Mesangial cell (primary cell): ENCODE measurements at places on chromosomes 13 and 19. TPM values are rescaled to one million over a fixed set of nuclear protein-coding genes. Genes with fewer than 3 reads are reported as not detected.

ZNF534 gene
- not detected in 2 replicates for total RNA-seq

IGFL1 gene
- not detected in 2 replicates for total RNA-seq

LRRC25 gene
- total RNA-seq, result 0.25 TPM in 1 of 2 replicates, not detected in the other

IZUMO4 gene
- 2.1 and 4.1 TPM in 2 replicates for total RNA-seq

IGFL3 gene
- total RNA-seq, result 0.76 TPM in 1 of 2 replicates, not detected in the other

KLF5 gene
- total RNA-seq, result 5.9 and 20.4 TPM in 2 replicates

CEACAM3 gene
- not detected in 2 replicates for total RNA-seq

CGB2 gene
- 3.9 TPM in 1 of 2 replicates, not detected in the other for total RNA-seq

SULT2B1 gene
- total RNA-seq, result 0.25 TPM in 1 of 2 replicates, not detected in the other

WDR62 gene
- total RNA-seq, result 1.8 and 22.5 TPM in 2 replicates

VAV1 gene
- 0.13 TPM in 1 of 2 replicates, not detected in the other for total RNA-seq

MAP4K1 gene
- total RNA-seq, result 0.25 and 0.33 TPM in 2 replicates

RAB3A gene
- 0.65 and 2.4 TPM in 2 replicates for total RNA-seq

ZNF524 gene
- total RNA-seq, result 18.4 and 25.5 TPM in 2 replicates

CEBPA gene
- total RNA-seq, result 0.16 and 0.51 TPM in 2 replicates

ZNF382 gene
- total RNA-seq, result 1.8 and 12.5 TPM in 2 replicates

GGACT gene
- 3.9 and 15.2 TPM in 2 replicates for total RNA-seq

ZNF599 gene
- total RNA-seq, result 5.7 and 7.0 TPM in 2 replicates

CRX gene
- total RNA-seq, result not detected in 2 replicates

SHD gene
- total RNA-seq, result not detected in 2 replicates

SLC10A2 gene
- not detected in 2 replicates for total RNA-seq

INSL3 gene
- not detected in 2 replicates for total RNA-seq

PSPN gene
- total RNA-seq, result 0.65 and 2.9 TPM in 2 replicates

FFAR3 gene
- total RNA-seq, result not detected in 2 replicates

ERCC2 gene
- 34.6 and 46.6 TPM in 2 replicates for total RNA-seq

SRRM5 gene
- total RNA-seq, result 0.16 and 0.25 TPM in 2 replicates

MEF2B gene
- not detected in 2 replicates for total RNA-seq

HIF3A gene
- 1.3 and 44.5 TPM in 2 replicates for total RNA-seq

PALM gene
- 6.0 and 75.6 TPM in 2 replicates for total RNA-seq

SIGLEC12 gene
- not detected in 2 replicates for total RNA-seq

CD33 gene
- total RNA-seq, result not detected in 2 replicates

TEX26 gene
- not detected in 2 replicates for total RNA-seq

JAK3 gene
- 2.0 and 9.1 TPM in 2 replicates for total RNA-seq

IFNL1 gene
- total RNA-seq, result not detected in 2 replicates

KIR2DL1 gene
- total RNA-seq, result not detected in 2 replicates

PRRG2 gene
- total RNA-seq, result 0.16 and 1.1 TPM in 2 replicates

PPFIA3 gene
- total RNA-seq, result 2.4 and 2.7 TPM in 2 replicates

TEKTIP1 gene
- total RNA-seq, result not detected in 2 replicates

PTGER1 gene
- total RNA-seq, result 0.65 and 9.1 TPM in 2 replicates

SMIM24 gene
- 3.2 TPM in 1 of 2 replicates, not detected in the other for total RNA-seq

PCDH17 gene
- 0.13 and 0.33 TPM in 2 replicates for total RNA-seq

ZNF99 gene
- not detected in 2 replicates for total RNA-seq

FLT1 gene
- total RNA-seq, result 1.3 and 3.9 TPM in 2 replicates

GAPDHS gene
- total RNA-seq, result not detected in 2 replicates

DMRTC2 gene
- total RNA-seq, result not detected in 2 replicates

ZNF763 gene
- 0.33 and 0.89 TPM in 2 replicates for total RNA-seq

DLL3 gene
- total RNA-seq, result 1.9 and 2.8 TPM in 2 replicates

OVOL3 gene
- total RNA-seq, result not detected in 2 replicates

WASF3 gene
- total RNA-seq, result 3.7 and 5.7 TPM in 2 replicates

NOTCH3 gene
- total RNA-seq, result 10.9 and 14.7 TPM in 2 replicates

LYPD5 gene
- total RNA-seq, result 0.13 and 0.33 TPM in 2 replicates

C1QTNF9B gene
- total RNA-seq, result 0.38 TPM in 1 of 2 replicates, not detected in the other

UNC13A gene
- 0.16 and 0.25 TPM in 2 replicates for total RNA-seq
